Activated CD4-positive, alpha-beta T cell treated with anti-CD3 and anti-CD28 coated beads, Interleukin-2, amount 50 U/mL, for 24 hours (primary cell): ENCODE measurements at places on chromosomes 1 and 21.

DNA sequence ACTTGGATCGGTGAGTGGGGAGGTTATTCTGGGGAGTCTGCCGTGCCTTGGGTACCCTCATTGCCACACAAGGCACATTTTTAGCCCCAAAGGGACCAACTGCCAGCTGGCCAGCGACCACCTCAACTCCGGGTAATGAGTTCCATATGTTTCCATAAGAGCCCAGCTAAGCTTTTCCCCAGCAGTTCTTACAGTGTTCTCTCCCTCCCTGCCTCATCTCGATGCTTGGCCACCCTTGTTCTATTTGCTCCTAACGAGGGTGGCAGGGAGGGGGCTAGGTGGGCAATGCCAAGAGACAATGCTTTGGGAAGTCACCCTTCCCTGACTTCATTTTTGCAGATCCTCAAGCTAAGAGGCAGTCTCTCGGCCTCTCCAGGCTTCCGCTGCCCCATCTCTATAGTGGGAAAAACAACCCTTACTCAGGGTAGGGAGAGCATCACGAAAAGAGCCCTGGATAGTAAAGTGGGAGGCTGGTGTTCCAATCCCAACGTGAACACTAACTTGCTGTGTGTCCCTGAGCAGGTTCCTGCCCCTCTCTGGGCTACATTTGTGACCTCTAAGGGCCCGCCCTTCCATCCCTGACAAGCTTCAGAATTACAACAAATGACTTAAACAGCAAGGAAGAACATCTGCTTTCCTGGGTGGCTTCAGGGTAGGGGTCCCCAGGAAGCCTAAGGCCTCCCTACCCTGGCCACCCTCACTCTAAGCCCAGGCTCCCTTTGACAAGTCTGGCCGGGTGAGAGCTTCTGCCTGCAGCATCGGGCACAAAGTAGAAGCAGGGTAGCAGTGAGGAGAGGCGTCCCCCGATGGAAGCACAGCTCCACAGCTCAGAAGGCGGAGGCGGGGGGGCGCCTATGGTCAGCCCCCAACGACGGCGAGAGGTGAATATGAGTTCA, 5.8 kb downstream of the ID3 start:
- DNase-seq: no peak

- DNase-seq: no peak
Measured at GRCh38 chr1:14544319-14544718, 54.2 kb upstream of the KAZN start.

DNA sequence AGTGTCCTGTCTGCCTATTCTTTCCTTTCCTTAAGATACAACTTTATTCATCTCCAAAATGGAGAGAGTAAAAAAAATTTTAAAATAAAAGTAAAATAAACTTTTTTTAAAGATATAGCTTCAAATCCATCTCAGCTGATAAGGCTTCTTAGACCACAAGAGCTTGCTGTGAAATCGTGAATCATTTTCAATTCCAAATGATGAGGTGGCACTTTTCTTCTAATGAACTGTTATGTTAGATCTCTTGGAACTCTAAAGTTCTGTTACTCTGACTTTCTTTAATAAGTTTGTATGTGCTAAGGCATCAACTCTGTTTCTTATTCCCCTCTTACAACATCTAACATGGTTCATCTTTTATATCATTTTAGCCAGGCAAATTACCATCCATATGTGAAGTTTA, 4.5 kb downstream of the SH3GLB1 start:
- no peak for DNase-seq

GRCh38 chr1:27318596-27318995, 3.4 kb upstream of the TMEM222 start:
- DNase-seq: no peak
